ENCODE measurements at places on chromosomes 2 and 18.

DNA sequence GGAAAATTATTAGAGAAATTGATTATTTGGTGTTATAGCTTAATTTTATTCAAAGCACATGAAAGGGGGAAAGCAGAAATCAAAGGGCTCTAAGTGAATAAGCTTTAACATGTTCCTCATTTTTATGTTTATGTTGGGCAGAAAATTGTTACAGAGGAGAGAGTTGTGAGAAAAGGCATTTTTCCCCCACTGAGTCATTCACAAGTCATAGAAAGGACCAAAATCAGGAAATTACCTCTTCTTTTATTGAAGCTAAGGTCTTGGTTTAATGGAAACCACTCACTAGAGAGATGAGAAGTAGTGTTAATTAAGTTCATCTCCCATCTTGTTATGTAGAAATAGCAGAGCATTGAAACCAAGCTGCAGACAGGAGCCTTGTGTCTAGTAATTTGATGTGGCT is 175.3 kb upstream of the THUMPD2 start:
- no peak for DNase-seq

- no peak for DNase-seq
Measured at GRCh38 chr2:103754530-103754929, 992.7 kb downstream of the TMEM182 start.

GRCh38 chr2:206520450-206520849 is 77.1 kb downstream of the ADAM23 start:
- no peak for DNase-seq

DNA sequence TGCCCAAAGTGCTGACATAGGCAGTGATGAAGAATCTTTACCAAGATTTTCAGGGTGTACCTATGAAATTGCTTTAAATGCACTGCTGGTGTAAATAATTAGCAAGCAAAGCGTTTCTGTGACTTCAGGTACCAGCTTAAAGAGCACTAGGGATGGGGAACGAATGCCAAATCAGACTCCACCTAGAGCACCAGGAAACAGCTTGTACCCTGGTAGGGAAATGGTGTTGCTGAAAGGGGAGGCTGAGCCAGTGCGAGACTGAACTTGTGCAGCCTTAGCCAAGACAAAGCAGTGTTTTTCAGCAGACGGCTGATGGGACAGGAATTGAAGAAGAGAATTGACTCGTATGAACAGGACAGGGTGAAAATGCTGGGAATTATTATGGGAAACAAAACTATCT is 65.6 kb downstream of the TWSG1 start:
- no peak for DNase-seq

- DNase-seq = no peak
Measured at GRCh38 chr2:16172324-16173175, 232.2 kb downstream of the MYCN start.

DNA sequence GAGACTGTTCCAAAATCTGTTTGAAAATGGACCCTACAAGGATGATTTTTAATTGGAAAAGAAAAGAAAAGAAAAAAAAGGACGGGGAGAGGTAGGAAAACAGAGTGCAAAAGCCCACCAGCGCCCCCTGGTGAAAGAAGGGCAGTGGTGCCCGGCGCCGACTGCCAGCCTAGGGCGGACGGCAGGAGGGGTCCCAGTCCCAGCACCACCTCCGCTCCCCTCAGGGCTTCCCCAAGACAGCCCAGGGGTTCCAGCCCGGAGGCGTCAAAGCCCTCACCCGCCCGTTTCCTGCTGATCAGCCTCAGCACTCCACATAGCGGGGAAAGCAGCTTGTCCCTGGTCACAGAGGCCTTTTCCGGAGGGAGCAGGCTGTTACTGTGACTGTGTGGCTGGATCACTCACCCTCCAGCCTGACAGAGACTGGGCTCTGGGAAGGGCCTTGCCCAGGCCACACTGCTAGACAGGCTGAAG is 213.9 kb downstream of the TFCP2L1 start:
- DNase-seq = peak; percentile 65

GRCh38 chr2:153354377-153354776 is 124.2 kb downstream of the RPRM start:
- no peak for DNase-seq

GRCh38 chr2:238513346-238513745 is 86.6 kb downstream of the ASB1 start:
- DNase-seq = peak; percentile 48

DNA sequence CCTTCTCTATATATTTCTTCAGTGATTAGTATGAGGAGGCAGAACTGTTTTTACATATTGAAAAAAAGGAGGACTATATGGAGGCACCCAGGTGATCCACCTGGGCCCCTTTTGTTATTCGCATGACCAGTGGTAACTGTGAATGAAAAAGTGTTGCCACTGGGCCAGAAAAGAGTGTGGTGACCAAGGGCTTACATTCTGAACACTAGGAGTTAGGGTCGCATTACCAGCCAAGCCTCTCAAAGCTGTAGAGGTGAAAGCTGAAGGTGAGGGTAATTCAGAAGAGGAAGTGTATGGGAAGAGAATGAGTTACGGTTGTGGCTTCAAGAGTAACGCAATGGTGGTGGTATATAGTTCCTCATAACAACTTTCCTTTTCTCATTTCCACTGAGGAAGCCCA is 487.6 kb downstream of the TMEM182 start:
- DNase-seq = no peak

DNA sequence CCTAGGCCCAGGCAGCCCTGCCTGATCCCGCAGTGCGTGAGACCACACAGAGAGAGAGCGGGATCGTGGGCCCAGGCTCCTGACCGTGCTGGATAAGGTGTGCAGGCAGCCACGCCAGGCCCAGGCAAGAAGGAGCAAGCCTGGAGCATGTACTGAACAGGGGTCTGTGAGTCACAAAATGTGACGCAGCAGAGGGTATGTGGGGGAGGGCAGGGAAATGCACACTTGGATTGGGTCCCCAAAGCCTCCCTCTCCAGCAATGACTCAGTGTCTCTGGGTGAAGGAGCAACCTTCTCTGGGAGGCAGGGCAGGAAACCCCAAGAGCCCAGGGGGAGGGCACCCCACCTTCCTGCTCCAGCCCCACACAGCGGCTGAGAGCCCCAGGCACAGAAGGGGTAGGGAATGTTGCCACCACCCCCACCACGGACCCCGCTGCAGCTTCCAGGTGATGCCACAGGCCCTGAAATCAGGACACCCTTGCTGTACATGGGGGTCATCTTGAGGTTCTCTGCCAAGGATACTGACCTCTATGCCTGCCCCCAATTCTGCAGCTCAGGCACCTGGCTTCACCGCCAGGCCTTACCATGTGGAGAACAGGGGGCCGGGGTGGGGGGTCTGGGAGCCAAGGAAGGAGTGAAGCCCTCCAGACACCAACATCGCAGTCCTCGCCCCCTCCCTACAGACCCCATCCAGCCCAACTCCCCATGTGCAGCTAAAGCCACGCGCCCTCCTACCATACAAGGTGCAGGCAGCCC is 1.3 kb upstream of the GPC1 start:
- no peak for DNase-seq

GRCh38 chr18:75167759-75168618 is 41.0 kb downstream of the PTGR3 start:
- DNase-seq = peak; percentile 29

DNA sequence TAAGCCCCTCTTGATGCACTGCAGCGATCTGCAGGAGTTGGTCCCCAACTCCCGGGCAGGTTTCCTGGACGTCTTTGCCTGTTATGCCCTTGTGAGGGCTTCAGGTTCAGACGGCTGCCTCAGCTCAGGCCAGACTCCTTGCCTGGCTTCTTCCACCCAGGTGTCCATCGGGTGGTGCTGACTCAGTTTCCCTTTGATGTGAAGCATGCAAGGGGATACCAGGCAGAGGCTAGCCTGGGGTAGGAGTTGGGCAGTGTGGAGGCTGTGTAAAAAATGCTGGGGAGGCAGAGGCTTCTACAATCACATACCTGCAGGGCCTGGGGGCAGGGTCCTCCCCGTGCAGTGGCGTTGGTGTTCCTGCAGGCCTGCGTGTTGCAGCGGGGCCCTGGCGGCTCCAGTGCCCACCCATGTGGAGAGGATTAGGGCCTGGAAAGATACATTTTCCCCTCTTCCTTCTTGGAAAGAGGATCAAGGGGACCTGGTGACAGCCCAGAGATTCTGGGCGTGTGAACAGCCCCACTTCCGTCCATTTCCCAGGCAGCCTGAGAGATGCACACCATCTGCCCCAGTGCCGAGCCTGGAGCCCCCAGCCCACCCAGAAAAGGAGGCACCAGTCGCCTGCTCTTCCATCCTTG is 338.3 kb downstream of the DYSF start:
- DNase-seq = no peak

DNA sequence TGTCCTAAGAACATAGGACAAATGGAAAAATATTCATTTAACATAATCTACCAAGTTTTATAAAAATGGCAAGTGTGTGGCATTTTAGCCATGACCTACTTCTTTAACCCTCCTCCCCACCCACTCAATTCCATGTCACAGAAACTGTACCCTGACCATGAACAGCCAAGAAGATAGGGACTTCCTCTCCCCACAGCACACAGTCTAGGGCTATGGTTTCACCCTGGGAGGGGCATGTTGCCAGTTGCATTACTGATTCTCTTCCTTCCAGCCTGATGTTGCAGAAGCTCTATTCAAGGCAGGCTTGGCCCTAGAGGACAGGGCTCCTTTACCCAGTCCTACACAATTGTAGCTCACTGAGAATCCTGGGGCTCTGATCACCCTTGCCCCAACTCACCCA is 153.6 kb upstream of the KLF7 start:
- no peak for DNase-seq

- no peak for DNase-seq
Measured at GRCh38 chr18:75261430-75262223, 51.0 kb downstream of the TSHZ1 start.

DNA sequence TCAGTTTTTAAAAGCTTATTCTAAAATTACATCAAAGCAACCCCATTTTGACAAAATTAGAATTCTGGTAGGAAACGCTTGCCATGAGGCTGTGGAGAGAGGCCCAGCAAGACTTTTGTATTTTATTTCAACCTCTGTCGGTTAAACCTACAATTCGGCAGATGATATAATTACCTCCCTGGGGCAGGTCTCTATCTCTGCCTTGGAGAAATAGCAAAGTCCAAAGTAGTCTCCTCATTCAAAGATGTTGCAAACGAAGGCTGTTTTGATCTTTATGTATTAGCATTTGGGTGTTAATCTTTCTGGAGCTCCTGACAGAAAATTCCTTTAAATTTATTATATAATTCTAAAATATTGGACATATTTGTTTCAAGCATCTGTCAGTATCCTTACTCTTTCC is 35.6 kb downstream of the GALM start:
- DNase-seq = no peak

- no peak for DNase-seq
Measured at GRCh38 chr18:32318581-32318980, 128.7 kb downstream of the MEP1B start.

DNA sequence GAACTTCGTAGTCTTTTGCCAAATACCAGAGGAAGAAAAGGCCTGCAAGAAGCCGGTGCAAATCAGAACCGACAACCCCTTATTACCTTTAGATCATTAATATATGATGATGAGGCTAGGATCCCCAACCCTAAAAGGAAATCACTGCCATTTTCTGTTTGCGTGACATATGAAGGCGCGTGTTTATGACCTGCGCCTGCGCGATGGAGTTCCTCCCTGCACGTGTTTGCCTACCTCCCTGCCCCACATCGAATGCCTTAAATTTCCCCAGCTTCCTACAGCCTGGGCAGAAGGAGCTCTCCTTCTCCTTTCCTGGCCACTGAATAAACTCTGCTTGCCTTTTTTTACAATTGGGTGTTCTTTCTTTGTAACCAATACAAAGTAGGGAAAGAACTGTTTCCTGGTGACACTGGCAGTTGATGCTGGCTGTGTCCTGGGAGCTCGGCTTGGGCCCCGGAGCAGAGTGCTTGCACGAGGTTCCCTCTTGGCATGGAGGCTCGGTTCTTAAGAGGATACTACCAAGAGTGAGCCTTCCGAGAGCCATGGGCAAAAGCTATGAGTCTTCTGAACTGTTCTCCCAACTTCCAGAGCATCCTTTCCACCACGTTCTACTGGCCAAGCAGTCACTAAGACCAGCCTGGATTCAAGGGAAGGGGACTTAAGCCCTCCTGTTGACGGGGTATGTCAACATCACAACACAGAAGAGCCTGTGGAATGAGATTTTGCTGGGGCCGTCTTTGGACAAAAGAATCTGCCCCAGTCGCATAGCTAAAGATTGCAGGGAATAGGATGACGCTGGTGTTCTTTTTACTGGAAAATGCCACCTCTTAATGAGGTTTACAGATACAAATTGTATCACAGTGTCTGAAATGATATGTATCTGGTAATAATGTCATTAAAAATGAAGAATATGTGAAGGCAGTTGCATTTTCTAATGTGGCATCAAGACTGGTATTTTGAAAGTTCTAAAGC is 179.8 kb downstream of the SH3BP4 start:
- no peak for DNase-seq

GRCh38 chr2:96806468-96807126 is 9.5 kb upstream of the CNNM3 start:
- no peak for DNase-seq

DNA sequence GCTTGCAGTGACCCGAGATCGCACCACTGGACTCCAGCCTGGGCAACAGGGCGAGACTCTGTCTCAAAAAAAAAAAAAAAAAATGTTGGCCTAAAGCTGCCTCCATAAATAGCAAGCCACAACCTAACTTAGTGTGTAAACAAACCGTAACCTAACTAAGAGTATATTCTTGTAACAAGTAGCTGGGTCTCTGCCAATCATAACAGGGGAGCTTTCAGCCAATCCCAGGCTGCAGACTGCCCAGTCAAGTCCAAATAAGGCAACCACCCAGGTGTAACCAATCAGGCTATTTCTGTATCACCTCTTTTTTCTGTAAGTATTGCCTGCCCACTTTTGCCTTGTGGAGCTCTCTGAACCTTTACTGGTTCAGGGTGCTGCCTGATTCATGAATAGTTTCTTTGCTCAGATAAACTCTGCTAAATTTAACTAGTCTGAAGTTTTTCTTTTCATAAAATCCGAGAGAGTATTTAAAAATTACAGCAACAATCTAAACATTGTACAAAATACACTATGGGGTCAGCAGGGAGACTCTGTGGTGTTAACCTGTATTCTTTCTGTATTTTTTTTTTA is 4.5 kb downstream of the PSTPIP2 start:
- no peak for DNase-seq

- DNase-seq = no peak
Measured at GRCh38 chr2:36338827-36339145, 16.8 kb upstream of the CRIM1 start.

GRCh38 chr2:74514368-74515270 is at the start of gene TLX2:
Gene TLX2 (plus strand): TSS chr2:74514450. CDS start chr2:74514807, 357 bp downstream.
- DNase-seq = no peak

GRCh38 chr2:70994009-70994698 is 519 bp downstream of the TEX261 start:
- DNase-seq = no peak

GRCh38 chr2:173043476-173043875 is 32.2 kb upstream of the MAP3K20 start:
- DNase-seq = no peak

- no peak for DNase-seq
Measured at GRCh38 chr2:181780047-181780651, 99.8 kb upstream of the NEUROD1 start.

- no peak for DNase-seq
Measured at GRCh38 chr2:187956906-187957534, 334.7 kb upstream of the GULP1 start.

- DNase-seq = no peak
Measured at GRCh38 chr2:59739166-59739565, 814.3 kb downstream of the BCL11A start.

- DNase-seq = no peak
Measured at GRCh38 chr2:205849136-205849535, 166.8 kb downstream of the NRP2 start.

All from NCI-H446 (cell line).